Right lobe of liver (tissue), 6 donors: ENCODE measurements at places on chromosomes 2 and 18. TPM values are rescaled to one million over a fixed set of nuclear protein-coding genes. Genes with fewer than 3 reads are reported as not detected.
A peak's percentile ranks its signal among the peaks of the same experiment; 100 is the strongest.

DNA sequence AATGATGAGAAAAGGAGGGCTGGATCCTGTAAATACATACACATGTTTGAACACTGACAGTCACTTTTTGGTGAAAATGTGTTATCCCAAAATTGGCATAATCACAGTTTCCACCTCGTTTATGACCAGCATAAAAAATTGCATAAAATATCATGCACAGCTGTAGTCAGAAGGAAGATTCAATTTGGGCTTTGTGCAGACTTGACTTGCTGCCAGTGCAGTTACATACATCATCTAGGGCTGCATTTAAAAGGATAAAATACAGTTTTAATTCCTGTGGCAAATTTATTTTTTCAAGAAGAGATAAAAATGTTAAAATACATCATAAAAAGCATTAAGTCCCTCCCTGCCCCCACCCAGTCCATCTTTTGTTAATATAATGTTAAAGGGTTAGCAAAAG is 103.8 kb downstream of the VWC2L start:
- no peak for DNase-seq

DNA sequence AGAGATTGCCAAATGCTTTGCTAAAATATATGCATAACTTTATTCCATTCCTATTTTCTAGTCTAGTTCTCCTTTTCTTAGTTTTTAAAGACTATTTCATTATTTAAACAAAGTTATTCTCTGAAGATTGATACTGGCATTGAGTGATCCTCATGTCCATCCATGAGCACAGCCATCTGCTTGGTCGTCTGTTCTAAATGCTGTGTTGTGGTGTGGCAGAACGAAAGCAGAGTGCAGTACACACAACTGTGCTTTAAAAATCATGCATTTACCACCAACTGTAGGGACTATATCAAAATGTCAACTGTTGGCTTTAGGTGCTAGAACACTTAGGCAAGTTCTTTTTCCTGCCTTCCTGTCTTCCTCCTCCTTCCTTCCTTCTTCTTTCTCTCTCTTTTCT is 226.6 kb downstream of the ACKR3 start:
- DNase-seq, result no peak

Gene NT5C1B
- total RNA-seq, result not detected

GRCh38 chr2:239467956-239468490 is 67.2 kb upstream of the HDAC4 start:
- peak; percentile 18 for DNase-seq

Gene SF3B6
- total RNA-seq, result 70.8 TPM

GRCh38 chr2:26590508-26590907 is 50.7 kb downstream of the CIB4 start:
- peak; percentile 1 for DNase-seq

DNA sequence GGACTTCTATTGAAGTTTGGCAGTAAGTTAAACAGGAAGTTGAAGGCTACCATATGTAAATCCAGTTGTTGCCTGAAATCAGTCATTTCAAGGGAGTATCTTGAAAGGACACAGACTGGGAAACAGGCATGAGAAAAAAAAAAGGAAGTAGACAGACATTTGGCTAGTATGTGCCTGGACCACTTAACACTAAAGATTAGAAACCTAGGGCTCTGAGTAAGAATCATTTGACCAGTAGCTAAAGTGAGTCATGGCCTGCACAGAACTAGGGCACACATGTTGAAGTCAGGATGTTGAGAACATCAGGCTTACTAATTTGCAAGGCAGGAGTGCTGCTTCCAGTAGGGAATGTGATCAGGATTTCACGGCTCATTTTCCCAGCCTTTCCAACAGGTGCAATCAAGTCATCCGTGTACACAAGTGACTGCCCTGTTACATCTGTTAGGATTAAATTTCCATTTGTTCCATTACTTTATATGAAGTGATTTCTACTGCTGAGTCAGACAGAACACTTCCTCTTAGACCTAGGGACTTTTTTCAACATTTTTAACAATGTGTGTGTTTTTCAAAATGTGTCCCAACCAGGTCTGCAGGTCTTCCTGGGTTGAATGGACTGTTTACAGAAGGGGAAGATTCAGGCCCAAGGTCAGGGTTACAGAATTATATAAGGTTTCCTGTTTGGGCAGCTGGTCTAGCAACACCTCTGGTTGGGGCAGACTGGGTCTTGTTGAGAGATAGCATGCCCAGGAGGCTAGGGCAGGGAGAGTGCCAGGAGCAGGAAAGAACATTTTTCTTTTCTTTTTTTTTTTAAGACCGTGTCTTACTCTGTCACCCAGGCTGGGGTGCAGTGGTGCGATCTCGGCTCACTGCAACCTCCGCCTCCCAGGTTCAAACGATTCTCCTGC is 145.6 kb downstream of the TGIF1 start:
- DNase-seq, result no peak
